D721Med (cell line): ENCODE measurements at places on chromosomes 13 and 19.

- DNase-seq: no peak
Observed at GRCh38 chr19:30686176-30686820, 314.1 kb downstream of the ZNF536 start.

DNA sequence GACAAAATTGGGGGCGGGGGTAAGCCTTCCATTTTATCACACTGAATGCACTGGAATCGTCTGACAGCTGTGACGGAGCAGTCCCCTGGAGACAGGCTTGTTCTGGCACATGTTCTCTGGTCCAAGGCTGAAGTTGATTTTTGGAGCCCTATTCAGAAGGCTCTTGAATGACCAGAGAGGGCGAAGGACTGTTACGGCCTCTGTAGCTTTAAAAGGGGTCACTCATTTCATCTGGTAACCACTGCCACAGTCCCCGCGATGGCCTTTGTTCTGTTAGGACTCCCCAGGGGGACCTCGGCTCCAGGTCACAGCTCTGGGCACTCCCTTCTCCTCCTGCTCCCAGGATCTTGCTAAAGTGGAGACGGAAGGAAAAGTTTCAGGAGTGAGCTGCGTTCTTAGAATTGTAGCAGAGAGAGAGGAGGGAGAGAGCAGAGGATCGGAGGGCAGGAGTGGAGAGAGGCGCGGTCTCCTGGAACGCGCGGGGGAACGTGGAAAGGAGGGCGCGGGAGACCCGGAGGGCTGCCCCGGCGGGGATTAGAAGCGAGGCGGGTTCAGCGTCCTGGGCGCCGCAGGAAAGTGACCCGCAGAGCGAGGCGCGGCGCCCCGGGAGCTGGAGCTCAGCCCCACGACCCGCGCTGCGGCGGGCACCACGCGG, 134.3 kb upstream of the MYO16 start:
- no peak for DNase-seq

DNA sequence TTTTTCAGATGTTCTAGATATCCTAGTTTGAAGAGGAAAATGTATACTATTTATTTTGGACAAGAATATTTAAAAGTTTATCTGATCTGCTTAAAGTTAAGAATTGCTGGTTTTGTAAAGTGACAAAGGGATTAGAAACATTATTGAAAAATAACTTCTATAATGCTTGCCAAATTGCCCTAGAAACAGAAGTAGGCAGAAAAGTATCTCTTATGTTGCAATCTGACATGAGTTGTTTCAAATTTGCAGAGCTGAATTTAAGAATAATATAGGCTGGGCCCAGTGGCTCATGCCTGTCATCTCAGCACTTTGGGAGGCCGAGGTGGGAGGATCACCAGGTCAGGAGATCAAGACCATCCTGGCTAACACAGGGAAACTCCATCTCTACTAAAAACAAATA, 777.1 kb downstream of the LIG4 start:
- DNase-seq: no peak

DNA sequence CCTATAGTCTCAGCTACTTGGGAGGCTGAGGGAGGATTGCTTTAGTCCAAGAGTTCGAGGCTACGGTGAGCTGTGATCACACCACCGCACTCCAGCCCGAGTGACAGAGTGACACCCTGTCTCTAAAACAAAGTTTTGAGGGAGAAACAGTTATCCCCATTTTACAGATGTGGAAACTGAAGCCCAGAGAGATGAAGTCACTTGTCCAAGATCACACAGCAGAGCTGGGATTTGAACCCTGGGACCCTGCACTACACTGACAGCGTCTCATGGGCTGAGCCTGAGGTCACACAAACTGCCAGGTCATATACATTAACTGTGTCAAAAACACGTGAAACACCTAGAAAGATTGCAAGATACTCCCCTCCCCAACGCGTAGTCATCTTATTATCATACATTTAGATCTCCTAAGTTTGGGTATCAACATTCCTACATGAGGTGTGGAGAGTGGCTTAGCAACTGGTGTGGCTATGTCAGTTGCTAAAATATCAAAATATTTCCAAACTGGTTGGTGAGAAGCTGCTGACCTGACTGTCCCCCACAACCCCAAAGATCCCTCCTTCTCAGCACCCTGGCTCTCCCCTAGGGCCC, 8.2 kb downstream of the FCGBP start:
- no peak for DNase-seq

DNA sequence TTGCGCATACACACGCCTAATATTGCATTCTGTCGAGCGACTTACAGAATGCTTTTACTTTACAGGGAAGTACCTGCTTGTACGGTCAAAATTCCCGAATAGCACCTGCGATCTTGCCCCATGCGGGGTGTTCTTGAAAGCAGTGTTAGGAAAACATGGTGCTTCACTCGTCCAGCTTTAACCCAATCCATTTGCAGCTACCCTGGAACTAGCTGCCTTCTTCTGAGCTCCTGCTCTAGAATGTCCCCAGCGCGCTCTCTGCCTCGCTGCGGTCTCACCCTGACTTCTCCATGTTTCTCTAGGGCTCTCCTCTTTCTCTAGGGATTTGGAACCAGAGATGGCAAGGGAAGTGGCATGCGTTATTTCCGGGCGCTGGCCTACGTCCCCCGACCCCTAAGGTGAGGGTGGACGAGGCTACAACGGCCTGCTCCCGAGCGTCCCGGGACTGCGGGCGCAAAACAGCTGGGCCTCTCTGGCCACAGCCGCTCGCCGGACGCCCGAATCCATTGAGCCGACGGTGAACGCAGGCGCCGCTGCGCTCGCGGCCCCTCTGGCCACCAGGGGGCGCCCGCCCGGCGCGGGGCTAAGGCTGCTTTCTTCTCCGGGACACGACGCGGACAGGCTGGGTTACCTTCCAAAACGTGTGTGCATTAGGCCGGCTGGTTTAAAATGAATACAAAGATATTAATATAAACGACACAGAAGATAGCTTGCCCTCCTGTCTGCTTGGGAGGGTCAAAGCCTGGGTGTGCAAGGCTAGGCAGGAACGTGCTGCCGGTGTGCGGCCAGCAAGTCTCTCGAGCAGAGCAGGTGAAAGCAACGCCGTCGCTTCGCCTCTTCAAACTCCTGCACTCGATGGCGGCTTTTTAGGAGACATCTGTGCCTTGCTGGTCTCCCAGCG, 1.8 kb upstream of the SPRY2 start:
- no peak for DNase-seq

DNA sequence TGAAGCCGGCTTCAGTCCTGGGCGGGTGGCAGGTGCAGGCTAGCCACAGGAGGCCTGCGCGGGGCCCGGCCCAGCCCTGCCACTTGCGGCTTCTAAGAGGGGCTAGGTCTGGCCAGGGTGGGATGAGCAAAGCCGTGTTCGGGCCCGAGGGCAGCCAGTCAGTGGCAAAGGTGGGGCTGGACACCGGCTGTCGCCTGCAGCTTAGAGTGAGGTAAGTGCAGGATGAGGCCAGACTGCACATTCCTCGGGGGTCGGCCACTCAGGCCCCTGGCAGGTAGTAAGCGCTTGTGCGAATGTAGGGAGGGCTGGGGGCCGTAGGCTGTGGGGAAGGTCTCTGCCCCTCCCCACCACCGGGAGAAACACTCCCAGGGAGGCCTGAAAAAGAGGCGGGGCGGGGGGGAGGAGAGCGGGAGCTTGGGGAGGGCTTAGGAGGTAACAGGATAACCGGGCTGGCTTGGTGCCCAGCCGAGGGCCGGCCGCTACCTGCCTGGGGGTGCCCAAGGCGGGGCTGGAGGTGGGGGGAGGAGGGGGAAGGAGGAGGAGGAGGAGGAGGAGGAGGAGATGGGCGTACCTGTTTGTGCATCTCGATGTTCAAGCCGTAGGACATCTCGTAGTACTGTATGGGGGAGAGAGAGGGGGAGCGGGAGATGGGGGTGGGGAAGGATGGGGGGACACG, 6.4 kb downstream of the TLE5 start:
- DNase-seq: no peak

DNA sequence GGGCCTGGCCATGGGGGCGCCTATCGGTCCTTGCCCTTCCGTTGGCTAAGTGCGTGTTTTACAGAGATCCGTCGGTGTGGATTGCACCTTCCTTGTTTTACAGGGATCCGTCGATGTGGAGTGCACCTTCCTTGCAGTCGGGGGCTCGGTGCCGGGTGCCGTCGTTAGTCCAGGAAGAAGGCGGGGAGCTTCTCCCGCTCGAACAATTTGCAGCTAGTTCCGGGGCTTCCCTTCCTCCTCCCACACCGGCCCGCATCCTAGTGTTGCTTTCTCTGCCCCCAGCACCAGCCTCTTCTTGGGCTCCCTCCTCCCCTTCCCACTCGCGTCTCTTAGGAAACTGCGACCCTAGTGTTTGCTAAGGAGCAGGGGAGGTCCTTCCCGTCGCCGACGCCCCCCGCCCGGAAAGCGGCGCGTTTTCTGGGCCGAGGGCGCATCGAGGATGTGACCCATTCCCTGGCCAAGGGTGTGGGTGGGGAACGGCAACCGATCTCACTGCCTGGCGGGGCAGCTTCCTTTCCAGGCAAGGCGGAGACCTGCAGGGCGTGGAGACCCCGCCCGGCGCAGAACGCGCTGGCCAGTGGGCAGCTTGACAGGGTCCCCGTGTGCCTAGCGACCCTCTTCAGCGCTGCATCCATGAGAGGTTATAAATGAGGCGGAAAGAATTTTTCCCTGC, 75.7 kb upstream of the ZNF91 start:
- DNase-seq: no peak

GRCh38 chr13:111361873-111362648, 41.6 kb downstream of the TEX29 start:
- DNase-seq: no peak

DNA sequence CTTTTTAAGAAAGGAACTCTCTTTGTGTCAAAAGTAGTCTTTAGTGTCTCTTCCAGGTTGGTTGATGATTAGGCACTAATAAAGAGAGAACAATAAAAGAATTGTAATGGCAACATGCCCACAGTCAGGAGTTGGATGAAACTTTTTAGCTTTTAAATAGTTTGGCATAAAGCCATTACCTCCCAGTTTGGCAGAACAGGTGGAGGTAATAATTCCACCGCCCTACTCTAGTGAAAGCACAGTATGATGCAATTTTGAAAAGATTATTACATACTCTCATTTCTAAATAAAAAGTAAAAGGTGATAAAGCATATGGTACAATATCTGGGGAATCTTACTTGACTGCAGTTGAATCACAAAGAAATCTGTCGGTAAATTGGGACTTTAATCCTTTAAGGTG, 497.6 kb downstream of the SUCLA2 start:
- DNase-seq: no peak

DNA sequence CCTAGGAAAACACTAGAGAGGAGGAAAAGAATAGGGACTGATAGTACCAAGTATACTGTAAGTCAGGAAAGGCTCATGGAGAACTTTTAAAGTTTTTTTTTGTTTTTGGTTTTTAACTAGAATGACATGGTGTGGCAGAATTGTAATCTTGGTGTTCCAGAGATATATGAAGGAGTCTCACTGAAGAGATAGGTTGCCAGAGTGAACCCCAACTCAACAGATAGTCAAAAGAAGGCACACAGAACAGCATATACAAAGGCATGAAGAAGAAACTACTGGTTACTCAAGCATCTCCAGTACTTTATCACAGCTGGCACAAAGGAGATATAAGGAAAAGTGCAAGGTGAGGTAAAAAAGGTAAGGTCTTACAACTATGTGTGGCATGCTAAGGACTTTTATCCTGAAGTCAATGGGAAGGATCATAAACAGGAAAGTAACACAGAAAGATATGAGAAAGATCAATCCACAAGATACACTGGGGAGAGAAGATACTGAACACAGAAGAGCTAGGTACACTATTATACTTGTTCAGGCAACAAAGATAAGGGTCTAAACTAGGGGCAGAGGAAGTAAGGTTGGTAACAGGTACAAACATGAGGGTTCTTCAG, 6.0 kb downstream of the KPNA3 start:
- DNase-seq: no peak

DNA sequence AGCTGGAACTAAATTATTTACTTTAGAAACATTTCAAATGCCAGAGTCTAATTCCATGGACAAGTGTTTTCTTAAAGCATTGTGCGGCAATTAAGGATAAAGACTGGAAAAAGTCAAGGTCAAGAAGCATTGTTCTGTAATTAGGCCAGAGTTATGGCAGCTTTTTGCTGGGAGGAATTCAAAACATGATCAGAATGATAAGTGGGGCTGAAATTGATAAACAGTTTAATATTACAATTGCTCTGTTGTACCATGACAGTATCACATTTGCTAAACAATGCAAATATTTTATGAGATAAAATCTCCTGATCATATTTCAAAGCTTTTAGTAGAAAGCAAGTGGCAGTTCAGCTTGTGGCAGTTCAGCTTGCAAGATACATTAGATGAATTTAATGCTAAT, 513.7 kb downstream of the GPC6 start:
- no peak for DNase-seq

GRCh38 chr13:34300559-34300958, 482.6 kb downstream of the RFC3 start:
- DNase-seq: no peak

DNA sequence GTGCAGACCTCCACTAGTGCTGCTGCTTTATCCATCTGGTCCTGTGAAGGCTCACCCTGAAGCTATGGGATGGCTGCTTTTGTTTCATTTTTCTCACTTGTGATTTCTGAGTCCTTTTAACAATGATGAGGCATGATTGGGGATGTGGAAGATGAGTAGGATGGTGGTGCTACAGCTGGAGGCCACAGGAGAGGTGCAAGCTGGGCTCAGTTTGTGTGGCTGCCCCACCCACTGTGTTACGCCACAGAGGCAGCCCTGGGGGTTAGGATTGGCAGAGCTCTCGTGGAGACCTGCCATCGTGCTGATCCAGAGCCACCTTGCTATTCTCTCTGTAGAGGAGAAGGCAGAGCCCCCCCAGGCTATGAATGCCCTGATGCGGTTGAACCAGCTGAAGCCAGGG, 19.6 kb upstream of the QTRT1 start:
- no peak for DNase-seq

- no peak for DNase-seq
Observed at GRCh38 chr19:41218615-41219507, at the start of gene AXL. Gene AXL, plus strand, starts transcription at chr19:41219223. Its CDS starts 170 bp downstream, at chr19:41219393.

DNA sequence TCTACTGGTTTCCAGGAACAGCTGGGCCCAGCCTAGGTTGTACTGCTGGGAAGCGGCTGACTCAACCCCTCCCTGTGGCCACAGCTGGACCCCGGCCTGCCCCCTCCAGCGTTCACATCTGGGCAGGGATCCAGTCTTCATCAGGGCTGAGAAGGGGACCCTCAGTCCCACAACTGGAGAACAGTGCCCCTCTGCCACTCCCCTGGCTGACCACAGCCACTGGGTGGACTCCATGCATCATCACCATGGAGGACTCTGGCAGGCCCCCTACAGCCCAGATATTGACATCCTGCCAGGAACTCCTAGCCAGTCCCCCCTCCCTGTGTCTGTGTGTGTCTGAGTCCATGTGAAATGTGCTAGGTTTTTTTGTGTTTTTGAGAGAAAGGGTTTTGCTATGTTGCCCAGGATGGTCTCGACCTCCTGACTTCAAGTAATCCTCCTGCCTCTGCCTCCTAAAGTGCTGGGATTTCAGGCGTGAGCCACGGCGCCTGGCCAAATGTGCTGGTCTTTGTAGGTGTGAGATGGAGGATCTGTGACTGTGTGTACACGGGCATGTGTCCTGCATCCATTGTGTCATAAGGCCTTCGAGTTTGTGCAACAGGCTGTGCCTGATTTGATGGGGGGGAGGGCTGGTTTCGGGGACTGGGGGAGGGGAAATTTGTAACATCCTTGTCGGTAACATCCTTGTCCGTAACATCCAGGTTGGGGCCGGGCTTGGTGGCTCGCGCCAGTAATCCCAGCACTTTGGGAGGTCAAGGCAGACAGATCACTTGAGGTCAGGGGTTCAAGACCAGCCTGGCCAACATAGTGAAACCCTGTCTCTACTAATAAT, 4.0 kb upstream of the HOOK2 start:
- no peak for DNase-seq
